ENCODE measurements at places on chromosomes 3 and 15.

GRCh38 chr3:57673156-57673555, 19.7 kb downstream of the DENND6A start:
- DNase-seq: no peak

- no peak for DNase-seq
Measured at GRCh38 chr3:46669191-46669999, 24.1 kb downstream of the ALS2CL start.

- DNase-seq: no peak
Measured at GRCh38 chr15:47577000-47577399, 140.3 kb upstream of the SEMA6D start.

- no peak for DNase-seq
Measured at GRCh38 chr15:86054338-86054737, 25.3 kb upstream of the AGBL1 start.

DNA sequence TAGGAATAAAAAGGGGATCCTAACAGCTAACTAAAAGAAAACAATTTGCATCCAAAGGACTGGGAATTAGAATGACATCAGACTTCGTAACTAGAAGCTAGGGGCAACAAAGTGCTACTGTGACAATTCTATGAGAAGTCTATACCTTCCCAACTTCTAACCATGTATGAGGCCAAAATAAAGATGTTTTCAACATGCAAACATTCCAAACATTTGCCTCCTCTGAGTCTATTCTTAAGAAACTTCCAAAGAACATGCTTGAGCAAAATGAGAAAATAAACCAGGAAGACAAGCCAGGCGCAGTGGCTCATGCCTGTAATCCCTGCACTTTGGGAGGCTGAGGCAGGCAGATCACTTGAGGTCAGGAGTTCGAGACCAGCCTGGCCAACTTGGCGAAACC, 13.1 kb upstream of the RNF7 start:
- DNase-seq: no peak
